Eye (tissue), 1 donor: ENCODE measurements at places on chromosomes 5 and 9.

GRCh38 chr9:86563936-86564335, 209.7 kb upstream of the TUT7 start:
- DNase-seq = no peak

DNA sequence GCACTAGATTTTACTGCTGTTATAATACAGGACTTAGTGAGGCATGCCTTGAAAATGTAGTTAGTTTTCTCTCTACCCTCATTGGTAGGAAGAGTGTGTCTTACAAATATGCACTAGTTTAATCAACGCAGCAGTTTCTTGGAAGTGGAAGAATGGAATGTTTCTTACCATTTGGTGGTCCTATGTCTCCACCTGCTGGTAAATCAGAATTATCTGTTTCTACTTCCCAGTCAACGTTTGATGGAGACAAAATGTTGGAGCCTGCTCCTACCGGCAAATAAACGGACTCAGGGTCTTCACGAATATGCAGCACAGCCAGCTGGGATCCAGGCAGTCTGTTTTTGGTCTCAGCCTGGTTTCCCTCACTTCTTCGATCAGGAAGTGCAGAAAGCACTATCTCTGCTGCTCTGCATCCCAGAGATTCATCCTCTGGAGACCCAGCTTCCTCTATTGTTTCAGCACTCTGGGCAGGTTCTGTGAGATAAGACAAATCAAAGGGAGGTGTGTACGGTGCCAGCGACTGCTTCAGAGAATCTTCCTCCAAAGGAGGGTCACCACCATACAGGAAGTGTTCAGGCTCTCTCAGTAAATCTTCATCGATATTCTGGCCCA, 59.5 kb upstream of the PCA3 start:
- DNase-seq = peak; percentile 88

DNA sequence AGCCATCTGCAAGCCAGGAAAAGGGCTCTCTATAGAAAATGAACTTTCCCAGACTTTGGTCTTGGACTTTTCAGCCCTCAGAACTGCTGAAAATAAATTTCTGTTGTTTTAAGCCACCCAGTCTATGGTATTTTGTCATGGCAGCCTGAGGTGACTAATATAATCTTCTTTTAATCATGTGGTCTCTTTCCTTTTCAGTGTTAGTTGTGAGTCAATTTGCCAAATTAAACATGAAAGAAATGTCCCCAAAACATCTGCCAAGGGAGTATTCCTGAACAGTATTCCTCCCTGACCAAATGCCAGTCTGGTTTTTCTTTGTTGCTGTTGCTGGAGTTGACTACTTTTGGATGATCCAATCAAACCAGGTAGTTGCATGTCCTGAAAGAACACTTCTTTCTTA, 4.7 kb upstream of the YTHDC2 start:
- DNase-seq = no peak

GRCh38 chr5:68000805-68001204, 214.8 kb upstream of the PIK3R1 start:
- no peak for DNase-seq

DNA sequence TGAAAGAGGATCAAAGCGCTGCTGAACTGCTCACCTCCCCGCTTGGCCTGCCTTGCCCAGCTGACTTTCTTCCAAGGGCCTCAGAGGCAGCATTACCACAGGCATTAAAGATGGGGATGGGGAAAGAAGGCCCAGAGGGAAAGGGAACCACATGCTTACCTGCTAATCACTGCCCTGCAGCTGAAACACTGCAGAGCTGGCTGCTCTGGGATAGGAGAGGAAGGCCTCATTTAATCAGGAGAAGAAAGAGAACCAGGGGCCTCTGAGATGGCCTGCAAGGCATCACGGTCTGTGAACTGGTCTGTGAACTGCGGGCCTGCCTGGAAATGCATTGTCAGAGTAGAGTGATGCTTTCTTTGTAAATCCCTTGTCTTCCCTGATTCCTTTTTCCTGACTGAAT, 44.8 kb downstream of the PTCD2 start:
- DNase-seq = no peak

DNA sequence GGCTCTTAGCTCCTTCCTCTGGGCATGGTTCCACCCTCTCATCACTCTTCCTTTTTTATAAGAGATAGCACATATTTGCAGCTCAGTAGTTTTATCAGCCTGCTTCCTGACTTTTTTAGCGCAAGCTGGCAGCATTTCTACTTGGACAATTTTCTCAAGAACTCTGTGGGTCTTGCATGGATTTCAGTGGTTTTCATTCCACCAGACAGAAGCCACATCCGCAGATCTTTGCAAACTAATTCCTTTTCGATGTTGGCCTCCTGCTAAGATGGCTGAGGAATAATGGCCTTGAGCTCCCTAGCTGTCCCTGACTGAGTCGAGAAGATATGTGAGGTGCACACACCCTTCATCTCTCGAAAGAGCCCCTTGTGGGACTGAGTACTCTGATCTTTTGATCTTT, 49.5 kb downstream of the GALNT12 start:
- DNase-seq = no peak

DNA sequence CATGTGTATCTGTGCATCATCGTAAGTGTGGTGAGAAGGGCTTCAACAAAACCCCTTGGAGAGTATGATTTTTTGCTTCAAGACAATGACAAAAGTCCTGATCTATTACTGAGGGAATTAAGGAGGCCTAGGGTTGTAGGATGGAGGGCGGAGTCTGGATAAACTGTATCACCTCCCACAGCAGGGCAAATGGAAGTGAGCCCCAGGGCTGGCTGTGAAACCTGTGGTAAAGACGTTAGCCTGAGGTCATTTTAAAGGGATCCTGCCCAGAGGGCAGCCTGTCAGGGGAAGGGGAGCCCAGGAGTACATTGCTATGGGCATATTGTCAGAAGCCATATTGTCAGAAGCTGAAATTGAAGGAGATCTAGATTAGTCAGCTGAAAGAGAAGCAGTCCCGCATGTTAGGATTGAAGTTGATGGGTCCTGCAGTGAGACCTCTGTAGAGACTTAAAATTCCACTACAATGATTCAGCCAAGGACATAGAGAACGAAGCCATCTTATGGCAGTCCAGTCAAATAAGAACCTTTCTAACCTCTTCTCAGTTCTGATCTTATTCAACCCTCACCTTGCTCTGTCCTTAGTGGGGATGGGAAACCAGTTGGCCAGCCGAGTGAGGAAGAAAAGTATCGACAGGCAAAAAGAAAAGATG, 26.9 kb downstream of the ADGRV1 start:
- no peak for DNase-seq

GRCh38 chr5:68745448-68745847, 348.4 kb upstream of the SLC30A5 start:
- DNase-seq = no peak

DNA sequence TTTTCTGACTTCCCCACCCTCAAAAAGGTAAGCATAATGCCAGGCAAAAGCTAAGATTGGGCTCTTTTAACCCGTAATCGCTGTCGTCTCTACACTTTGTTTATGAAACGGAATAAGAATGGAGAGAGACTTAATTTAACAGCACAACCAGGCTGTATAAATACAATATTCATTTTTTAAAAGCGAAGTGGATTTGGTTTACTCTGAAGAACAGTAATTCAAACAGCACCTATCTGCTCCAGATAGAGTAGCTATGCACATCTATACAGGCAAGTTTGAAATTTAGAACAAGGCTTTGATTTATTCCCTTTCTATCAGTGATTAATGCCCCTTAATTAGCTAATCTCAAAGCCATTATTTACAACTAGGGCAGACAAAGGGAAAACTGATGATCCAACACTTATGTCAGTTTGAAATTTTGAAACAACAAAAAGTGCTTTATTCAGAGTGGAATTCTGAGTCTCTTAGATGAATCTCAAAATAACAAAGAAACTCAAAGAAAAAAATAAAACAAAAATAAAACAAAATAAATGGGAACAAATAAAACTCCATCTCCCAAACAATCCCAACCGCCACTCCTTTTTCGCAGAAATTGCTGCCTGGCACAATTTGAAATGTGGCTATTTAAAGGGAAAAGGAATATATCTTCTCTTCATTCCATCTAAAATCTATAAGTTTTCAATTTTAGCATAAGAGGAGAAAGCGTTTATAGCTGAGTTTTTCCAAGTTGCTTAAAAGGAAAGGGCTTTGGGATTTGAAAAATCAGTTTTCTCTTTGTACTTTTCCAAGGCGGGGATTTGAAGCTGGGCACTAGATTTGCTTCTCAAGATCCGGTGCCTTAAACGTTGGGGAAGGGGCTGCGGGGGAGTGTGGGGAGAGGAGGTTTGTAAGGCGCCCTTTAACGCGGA, 298.6 kb downstream of the PARP8 start:
- peak; percentile 59 for DNase-seq

DNA sequence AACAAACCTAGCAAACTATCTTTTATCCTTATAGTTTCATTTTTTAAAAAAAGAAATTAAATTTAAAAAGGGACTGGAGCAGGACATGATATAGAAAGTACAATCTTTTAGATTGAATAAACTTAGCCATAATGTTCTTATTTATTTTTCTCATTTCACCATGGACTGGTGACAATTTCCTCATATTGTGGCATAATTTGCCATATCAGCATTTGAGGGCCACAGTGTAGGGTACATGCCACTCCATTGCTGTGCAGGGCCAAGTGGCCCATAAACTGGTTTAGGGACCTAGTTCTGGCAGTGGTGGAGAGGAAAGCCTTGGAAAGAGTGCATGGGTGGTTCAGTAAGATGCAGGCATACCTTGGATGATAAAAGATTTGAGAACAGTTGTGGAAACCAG, 232.9 kb upstream of the ELL2 start:
- no peak for DNase-seq

GRCh38 chr5:57042524-57042931, 90.6 kb upstream of the MIER3 start:
- no peak for DNase-seq

GRCh38 chr5:153080940-153081339, 409.5 kb upstream of the GRIA1 start:
- peak; percentile 23 for DNase-seq

DNA sequence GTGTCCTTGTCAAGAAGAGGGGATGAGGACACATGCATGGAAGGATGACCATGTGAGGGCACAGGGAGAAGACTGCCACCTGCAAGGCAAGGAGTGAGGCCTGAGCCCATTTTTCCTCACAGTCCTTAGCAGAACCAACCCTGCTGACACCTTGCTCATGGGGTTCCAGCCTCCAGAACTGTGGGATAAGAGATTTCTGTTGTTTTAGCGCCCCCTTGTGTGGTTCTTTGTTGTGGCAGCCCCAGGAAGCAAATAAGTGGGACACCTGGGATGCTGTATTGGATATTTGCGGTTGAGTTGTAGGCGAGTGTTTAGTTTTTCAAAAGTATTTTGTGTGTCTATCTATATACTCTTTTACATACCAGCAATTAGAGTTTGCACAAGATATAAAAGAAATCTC, 206.4 kb downstream of the NXNL2 start:
- no peak for DNase-seq

GRCh38 chr9:4366591-4367330, 66.9 kb upstream of the GLIS3 start:
- peak; percentile 19 for DNase-seq

GRCh38 chr9:35553670-35554543, 51.2 kb upstream of the TESK1 start:
- peak; percentile 90 for DNase-seq

DNA sequence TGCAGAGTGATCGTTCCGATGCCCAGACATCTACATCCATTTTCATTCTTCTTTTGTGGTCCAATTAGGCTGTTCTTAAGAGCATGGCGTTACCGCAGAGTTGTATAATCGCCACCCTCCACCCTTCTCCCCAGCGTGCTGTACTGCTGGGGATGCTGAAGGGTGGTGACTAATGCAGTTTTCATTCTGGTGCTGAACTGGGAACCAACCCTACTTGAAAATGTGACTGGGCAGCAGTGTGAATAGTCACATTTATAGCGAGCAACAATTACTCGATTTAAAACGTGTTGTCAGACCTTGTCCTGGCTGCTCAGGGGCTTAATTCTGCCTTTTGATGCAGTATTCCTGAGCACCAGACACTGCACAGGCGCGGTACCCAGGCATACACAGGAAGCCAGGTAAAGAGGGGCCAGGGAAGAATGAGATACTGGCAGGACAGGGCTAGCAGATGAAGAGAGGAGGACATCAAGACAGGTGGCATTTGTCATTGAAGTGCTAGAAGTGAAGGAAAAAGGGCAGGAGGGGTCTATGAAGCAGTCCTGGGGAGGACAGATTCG, 719 bp upstream of the ISCA1 start:
- DNase-seq = no peak
